ENCODE measurements at places on chromosomes 16 and 17.

GRCh38 chr16:69179328-69180010 is 7.5 kb upstream of the SNTB2 start:
- peak; percentile 35 for DNase-seq

- DNase-seq, result no peak
Observed at GRCh38 chr16:75043175-75043895, 44.5 kb downstream of the ZNRF1 start.

DNA sequence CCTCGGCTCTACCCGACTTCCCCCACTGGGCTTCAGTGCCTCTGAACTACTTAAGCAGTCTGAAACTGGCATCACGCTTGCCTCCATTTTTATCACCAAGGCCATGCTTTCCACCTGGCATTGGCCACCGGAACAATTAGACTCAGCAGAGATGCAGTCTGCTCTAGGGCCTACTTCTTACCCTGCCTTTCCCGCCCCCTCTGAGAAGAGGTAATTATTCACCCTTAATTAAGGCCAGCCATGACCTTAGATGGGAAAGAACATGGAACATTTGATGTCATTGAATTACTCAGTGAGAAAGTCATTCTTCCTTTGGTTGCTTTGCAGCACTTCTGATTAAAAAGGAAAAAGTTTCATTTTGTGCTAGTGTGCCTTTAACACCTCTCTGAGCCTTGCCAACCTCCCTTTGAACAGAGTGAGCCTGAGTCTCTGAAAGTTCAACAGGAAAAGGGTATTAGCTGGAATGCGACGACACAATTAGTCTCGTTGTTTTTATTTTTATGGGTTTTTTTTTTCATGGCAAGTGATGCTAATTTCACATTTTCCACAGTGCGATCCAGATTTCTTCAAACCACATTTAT is 60.9 kb upstream of the TNRC6A start:
- DNase-seq, result peak; percentile 16

- no peak for DNase-seq
Observed at GRCh38 chr16:74499114-74499513, 77.8 kb upstream of the CLEC18B start.

GRCh38 chr17:44207743-44208142 is 8.1 kb upstream of the ATXN7L3 start:
- DNase-seq, result no peak

DNA sequence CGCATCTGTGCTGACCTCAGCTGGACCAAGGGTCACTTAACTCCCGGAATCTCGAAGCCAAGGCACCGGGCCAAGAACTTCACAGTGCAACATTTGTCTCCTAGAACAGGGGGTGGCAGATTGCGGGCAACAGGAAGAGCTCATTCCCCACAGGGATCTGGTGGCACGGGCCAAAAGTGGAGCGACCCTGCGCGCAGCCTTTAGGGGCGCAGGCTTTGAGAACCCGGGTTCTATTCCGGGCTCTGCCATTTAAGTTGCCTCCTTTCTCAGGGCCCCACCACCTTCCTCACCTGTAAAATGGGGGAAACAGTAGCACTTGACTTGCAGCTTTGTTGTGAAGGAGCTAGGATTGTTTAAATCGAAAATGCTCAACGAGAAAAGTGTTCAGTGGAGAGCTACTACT is 651 bp downstream of the SHMT1 start:
- DNase-seq, result no peak

- DNase-seq, result no peak
Observed at GRCh38 chr16:72270531-72270930, 98.6 kb upstream of the PMFBP1 start.

GRCh38 chr17:31811101-31811500 is 47.9 kb downstream of the COPRS start:
- DNase-seq, result peak; percentile 67

DNA sequence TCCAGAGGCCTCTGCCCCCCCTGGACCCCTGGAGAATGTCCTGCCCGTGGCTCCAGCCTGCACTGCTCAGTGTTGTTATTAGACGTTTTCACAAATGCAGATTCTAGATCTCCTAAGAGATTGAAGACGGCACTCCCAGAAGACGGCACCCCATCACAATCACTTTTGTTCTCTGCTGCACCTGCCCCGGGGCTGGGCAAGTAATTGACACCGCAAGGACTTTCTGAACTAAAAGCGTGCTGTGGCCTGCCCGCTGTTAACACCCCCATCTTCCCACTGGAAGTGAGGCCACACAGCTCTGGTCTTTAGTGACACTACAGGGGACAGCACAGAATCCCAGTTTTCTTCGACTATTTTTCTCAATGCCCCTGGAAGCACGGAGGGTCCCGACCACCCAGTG is 256.9 kb downstream of the ENGASE start:
- DNase-seq, result no peak

DNA sequence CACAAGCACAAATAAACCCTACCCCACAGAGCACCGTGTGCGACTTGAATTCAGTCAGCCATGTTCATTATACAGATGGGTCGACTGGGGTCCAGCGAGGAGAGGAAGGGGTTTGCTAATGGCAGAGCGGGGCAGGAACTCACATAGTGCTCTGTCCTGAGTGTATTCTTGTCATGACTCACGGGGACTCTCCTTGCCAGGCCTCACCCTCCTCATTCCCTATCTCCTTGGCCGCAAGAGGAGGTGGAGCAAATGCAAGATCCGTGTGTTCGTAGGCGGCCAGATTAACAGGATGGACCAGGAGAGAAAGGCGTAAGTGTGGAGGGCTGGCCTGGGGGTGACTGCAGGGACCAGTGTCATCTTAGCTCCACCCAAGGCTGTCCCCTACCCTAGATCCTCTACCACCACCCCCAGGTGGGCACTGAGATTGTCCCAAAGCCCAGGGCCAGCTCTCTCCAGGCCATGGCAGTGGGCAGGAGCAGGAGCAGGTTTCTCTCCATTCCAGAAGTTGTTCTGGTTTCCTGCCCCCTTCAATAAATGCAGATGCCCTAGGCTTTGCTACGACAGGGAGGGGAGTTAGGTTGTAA is 29.4 kb downstream of the SLC12A3 start:
- no peak for DNase-seq

GRCh38 chr17:260031-260791 is 78.8 kb upstream of the DOC2B start:
- no peak for DNase-seq

DNA sequence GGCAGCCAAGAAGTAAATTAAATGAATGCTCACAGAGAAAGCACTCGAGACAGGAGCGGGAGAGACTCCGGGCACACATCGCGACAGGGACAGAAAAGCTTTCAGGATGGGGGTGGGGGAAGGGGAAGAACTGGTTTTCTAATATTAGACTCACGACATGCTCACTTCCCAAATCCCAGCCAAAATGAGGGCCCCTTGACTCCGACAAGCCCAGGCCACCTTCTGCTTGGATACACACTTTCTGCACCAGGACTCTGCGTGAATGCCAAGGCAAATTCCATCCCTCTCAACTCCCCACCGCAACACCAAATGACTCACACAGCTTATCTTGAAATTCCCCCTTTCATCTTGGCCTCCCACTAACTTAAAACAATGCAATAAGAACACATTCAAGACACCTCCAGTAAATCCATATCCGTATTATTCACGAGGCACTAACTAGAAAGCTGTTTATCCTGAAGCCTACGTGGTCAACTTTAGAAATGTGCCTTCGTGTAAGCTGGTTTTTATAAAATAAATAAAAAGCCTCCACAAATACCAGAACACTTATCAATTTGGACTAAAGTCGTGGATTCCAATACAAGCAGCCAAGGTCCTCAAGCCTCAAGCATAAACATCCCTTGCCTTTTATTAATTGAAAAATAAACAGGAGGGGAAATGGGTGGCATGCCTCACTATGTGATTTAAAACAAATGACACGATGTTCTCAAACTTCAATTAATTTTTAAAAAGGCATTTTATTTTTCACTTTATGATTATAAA is 46.1 kb downstream of the NXN start:
- no peak for DNase-seq

GRCh38 chr16:87015021-87015420 is 302.2 kb downstream of the C16orf95 start:
- DNase-seq, result peak; percentile 34

DNA sequence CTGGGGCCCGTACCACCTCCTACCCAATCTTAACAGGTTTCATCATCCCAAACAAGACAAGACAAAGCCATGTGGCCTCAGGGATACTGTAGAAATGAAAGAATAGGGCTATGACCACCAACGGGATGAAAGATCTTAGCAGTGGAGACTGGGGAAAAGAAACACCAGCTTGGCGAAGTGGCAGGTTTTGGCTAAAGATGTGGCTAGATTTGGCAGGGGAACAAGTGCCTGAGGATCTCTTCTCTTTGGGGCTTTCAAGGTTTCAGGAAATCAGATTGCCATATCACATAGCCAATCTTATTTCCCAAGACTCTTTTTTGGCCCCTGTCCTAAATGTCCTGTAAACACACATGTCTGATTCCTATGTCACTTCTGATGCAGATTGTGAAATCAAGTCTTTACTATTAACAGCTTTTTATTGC is 6.9 kb downstream of the KRT24 start:
- DNase-seq, result no peak

DNA sequence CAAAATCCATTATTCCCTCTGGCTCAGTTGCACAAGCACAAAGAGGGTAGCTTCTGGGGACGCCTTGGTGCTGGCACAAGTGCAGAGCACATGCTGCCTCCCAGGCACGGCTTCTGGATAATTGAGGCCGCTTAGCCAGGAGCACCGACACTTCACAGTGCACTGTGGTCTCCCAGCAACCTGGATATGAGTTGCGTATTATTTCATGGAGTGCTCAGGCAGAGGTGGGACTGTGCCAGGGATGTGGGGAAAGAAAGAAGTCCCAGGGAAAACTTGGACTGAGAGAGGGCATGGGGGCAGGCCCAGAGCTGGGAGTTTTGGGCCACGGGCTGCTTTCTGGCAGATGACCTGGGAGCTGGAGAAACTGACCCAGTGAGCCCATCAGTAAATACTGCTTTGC is 37.5 kb downstream of the MPRIP start:
- no peak for DNase-seq

Measured in suppressor macrophage treated with lipopolysaccharide for 4 hours (primary cell).